Posterior vena cava (tissue), 2 donors: ENCODE measurements at places on chromosomes 2 and 18.

DNA sequence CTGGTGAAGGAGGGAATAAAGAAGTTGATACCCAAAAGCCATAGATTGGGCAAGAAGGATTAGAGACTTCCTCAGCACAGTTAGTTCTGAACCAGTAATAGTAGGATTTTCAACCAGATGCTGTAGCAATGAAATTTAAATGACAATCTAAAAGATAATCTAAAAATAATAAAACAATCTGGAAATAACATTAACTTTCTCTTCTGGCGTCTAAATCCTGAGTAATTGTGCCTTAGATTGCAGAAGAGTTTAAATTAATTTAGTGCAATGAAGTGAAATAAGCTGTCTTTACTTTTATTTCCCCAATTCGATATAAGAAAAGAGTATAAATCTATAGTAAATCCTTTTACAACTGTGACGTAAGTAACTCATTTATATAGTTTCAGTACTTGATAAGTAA lies 186.8 kb upstream of the DOK6 start:
- no peak for DNase-seq

- DNase-seq, result no peak
Measured at GRCh38 chr2:99651930-99652670, 162.3 kb upstream of the REV1 start.

DNA sequence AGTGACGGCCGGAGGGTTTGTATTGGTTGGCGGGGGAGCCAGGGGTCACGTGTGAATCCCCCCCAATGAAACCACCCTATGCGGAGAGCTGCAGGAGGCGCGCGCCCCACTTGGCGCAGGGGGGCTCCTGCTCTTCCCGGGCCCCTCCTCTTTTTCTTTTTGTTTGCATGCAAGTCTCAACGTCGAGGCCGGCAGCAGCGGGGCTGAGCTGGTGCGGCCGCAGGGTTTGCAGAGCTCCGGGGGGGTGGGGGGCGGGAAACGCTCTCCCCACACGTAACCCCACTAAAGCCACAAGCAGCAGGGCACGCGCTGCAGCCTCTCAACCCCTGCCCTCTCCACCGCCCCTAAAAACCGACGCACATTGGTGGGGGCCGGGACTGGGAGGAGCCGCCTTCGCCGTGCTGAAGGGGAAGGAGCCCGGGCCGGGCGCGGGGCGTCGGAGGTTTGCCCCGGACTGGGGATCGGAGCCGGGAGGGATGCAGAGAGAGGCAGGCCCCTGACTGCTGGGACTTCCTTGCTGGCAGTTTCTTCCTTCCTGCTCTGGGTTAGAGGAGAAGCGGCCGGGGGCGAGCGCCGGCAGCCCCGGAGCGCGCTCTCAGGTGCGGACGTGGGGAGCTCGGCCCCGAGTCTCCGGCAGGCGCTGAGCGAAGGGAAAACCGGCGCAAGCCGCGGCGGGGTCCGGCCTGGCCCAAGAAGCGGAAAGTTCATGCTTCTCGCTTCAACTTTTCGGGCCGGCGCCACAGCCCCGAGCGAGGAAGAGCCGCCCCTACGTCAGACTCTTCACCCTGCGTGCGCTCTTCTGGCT lies 864 bp downstream of the LBH start:
- peak; percentile 89 for DNase-seq

DNA sequence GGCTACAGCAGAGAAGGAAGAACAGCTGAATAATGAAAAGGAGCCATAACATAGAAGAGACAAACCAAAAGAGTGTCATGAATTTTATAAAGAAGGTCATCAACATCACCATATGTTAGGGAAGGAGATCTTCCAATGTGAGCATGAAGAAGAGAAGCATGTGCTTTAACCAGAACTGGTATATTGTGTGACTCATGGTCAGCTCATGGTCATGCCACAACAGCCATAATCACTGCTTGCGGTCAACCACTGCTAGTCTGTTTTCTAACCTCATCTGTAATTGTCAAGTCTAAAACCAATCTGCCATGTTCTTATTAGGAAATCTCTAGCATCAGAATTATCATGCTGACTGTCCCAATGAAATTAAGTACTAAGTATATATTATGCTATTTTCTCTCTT lies 204.1 kb upstream of the VRK2 start:
- DNase-seq, result no peak

DNA sequence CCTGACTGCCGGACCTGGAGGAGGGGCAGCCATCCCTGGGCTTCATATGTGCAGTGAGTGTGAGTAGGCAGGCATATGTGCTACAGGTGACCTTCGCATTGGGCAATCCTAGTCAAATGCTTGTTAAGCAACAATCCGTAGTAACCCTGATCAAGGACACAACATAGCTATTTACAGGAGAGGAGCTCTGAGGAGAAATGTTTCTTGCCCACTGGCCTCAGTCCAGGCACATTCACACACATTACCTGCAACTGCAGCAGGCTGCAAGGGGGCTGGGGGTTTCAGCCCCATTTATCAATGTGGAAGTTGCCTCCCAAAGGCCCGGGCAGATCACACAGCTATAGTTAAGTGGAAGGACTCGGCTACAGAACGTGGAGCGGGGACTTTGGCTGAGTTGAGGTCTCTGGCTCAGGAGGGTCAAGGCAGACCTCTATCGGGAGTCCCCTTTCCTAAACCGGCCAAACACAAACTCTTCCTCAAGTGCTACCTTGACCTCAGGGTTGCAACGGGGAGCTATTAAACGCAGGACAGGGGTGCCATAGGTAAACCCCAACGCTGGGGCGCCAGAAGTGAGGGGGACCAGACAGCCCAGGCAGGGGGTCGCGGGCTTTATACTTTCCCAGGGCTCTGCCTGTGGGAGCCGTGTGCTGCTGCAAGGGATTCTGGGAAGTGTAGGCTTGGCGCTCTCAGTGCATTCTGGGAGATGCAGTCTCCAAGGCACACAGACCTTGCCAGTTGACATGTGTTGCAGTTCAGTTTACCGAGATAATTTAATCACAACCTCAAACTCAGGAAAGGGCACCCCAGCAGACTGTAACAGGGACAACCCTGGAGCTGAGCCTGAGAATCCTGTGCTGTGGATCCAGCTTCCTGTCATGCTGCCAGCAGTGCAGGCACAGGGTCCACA lies 9.4 kb downstream of the KHK start:
- DNase-seq, result peak; percentile 80

GRCh38 chr2:5442736-5443135 lies 249.4 kb upstream of the SOX11 start:
- DNase-seq, result no peak

DNA sequence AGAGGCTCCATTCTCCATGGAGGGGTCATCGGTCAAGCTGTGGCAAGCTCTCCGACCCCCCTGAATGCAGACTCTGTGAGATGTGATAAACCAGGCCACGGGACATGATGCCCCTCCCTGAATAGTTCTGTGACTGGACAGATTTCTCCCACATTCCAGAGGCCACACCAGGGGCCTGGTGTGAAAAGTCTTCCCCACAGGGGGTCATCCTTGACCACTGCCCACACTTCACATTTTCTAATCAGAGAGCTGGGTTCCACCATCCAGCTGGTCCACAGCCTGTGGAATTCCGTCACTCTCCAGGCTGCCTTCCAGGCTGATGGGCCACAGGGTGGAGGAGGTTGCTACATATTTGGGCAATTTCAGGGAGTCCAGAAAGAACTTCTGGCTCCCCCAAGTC lies 51.3 kb upstream of the CYRIA start:
- no peak for DNase-seq

DNA sequence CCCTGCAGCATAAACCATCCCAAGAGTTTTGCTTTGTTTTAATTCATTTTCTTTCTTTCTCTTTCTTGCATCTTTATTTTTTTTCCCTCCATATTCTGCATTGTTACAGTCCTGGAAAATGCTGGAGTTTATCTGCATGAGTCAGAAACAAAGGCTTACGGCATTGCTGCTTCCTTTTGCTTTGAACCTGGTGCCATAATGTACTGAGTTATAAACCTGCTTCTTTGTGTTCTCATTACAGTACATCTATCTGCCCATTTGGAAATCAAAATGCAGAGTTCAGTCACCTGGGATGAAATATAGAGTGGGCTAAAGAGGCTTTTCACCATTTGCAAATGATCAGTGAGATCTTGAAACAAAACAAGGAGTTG lies 1009.2 kb upstream of the FANCL start:
- no peak for DNase-seq

DNA sequence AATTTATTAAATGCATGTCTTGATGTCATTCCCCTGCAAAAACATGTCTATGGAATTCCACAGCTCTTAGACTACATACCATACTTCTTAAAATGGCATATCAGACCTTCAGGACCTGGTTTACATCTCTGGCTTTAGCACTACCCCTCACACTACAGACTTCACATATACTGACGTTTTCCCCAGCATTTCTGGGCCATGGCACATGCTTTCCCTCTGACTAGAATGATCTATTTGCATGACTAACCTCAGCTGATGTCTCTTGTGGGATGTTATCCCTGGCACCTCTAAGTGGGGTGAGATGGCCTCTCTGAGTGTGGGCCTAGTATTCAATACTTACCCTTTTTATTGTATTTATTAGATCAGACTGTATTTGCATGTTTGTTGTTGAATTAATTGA lies 381.6 kb downstream of the ERBB4 start:
- no peak for DNase-seq
